ENCODE measurements at places on chromosomes 6 and 20.

- DNase-seq, result no peak
These were observed 8.0 kb downstream of the STMN3 start for GRCh38 chr20:63645218-63645617.

DNA sequence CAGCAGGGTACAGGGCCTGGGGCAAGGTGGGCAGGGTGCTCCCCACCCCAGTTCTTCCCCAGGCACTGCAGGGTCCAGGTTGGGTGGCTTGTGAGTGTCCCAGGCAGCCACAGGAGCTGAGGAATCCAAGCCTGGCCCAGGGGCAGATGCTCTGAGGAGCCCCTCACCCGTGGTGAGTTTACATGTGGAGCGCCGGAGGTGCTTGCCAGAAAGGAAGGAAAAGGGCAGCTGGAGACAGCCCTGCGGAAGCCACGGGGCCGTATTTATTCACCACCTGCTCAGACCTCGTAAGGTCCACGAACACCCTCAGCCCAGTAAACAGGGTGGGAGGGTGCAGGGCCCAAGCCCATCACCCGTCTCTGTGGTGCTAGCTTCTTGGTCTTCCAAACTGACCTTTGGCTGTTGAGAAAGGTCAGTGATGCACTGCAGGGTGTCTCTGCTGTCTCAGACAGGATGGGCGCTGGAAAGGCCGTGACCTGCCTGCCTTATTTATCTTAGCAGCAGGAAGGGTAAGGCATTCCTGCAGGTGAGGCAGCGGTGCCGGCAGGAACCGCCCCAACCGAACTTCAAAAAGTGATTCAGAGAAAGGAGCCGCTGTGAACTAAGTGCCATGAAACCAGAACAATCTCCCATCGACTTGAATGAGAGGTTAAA is 4.0 kb upstream of the FRMD1 start:
- no peak for DNase-seq

GRCh38 chr6:98927534-98927933 is 20.2 kb downstream of the FBXL4 start:
- no peak for DNase-seq

DNA sequence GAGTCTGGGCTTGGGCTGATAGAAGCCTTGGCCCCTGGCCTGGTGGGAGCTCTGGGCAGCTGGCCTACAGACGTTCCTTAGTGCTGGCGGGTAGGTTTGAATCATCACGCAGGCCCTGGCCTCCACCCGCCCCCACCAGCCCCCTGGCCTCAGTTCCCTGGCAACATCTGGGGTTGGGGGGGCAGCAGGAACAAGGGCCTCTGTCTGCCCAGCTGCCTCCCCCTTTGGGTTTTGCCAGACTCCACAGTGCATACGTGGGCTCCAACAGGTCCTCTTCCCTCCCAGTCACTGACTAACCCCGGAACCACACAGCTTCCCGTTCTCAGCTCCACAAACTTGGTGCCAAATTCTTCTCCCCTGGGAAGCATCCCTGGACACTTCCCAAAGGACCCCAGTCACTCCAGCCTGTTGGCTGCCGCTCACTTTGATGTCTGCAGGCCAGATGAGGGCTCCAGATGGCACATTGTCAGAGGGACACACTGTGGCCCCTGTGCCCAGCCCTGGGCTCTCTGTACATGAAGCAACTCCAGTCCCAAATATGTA is 957 bp upstream of the VEGFA start:
- DNase-seq, result no peak

DNA sequence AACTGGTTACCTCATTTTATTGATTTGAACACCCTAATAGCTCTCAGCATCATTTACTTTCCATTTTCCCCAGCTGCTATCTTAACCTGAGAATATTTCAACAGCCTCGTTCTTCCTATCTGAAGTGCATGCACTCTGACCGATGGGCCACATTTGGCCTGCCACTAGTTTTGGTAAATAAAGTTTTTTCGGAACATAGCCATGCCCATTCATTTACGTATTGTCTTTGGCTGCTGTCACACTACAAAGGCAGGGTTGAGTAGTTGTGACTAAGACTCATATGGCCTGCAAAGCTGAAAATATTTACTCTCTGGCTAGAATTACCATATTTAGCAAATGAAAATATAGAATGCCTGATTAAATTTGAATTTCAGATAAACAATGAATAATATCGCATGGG is 10.8 kb downstream of the ADGRF4 start:
- DNase-seq, result no peak

- no peak for DNase-seq
These were observed 38.0 kb upstream of the VGLL2 start for GRCh38 chr6:117227245-117227962.

GRCh38 chr6:141261016-141261671 is 871.6 kb upstream of the GJE1 start:
- DNase-seq, result no peak

GRCh38 chr6:3277251-3277650 is 18.5 kb downstream of the PSMG4 start:
- no peak for DNase-seq

DNA sequence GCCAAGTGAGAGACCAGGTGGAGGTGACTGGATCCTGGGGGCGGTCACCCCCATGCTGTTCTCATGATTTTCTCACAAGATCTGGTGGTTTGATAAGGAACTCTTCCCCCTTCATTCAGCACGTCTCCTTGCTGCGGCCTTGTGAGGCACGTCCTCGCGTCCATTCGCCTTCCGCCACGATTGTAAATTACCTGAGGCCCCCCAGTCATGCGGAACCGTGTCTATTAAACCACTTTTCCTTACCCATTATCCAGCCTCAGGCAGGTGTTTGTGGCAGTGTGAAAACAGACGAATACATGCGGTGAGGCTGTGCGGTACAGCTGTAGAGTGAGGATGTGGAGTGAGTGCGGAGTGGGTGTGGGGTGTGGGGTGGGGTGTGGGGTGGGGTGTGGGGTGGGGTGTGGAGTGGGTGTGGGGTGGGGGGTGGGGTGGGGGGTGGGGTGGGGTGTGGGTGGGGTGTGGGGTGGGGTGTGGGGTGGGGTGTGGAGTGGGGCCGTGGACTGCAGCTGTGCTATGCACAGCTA is 12.1 kb upstream of the NTSR1 start:
- no peak for DNase-seq

- no peak for DNase-seq
These were observed 169.3 kb downstream of the ANKRD60 start for GRCh38 chr20:58059260-58059544.

- DNase-seq, result no peak
These were observed 64.8 kb downstream of the SLC22A3 start for GRCh38 chr6:160412993-160413392.
